Spleen (tissue), 13 donors: ENCODE measurements at places on chromosomes 3 and 15.
A peak's percentile ranks its signal among the peaks of the same experiment; 100 is the strongest.

DNA sequence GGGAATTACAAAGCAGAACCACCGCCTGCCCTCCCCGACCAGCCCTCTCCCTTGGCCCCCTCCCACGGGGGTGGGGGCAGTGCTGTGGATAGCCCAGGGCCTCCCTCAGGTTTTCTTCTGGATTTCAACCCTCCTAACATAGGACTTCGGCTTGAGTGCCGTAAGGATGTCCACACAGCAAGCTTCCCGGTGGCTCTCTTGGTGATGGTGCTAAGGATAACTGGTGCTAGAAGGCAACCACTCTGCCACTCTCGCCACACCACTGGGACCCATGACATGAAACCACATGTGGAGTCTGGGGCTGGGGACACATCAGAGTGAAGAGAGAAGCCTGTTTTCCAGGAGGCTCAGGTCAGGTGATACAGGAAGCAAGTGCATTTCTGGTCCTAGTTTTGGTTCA is 35.4 kb downstream of the SCN5A start:
- no peak overlapping the region for H3K27ac ChIP-seq
- no peaks in the 10 kb centered on the region for H3K27me3 ChIP-seq
- no peaks in the 10 kb centered on the region for H3K4me1 ChIP-seq
- DNase-seq, result peak; percentile 24
- H3K4me3 ChIP-seq, result no peak overlapping the region

DNA sequence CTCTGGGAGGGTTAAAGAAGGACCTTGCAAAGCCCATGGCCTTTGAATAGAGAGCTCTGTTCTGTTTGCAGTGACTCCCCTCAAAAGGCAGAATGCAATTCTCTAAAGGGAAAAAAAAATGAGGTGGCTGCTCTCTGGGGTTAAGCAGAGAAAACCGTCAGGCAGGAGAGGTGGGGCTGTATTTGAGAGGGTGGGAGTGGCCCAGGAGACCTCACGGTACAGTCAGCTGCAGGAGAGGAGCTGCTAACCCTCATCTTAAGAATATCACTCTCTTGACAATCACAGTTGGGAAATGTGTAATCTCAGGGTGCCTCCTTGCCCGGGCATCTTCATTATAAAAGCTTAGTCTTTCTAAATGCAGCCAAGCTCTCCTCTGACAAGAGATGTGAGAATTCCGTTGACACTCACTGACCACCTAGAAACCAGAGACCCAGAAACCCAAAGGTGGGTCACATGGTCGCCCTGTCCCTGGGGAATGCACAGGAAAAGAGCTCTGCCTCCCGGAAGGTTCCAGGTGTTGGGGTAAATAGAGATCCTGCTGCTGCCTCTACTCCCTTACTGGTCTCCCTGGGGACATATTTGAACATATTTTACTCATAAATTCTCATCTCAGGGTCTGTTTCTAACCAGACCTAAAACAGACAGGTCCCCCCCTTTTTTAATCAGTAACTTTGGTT is 159.1 kb upstream of the CTDSPL start:
- no peaks in the 10 kb centered on the region for H3K4me1 ChIP-seq
- no peak overlapping the region for H3K4me3 ChIP-seq
- peaks cover 3% of the 10 kb centered on the region for H3K27me3 ChIP-seq

GRCh38 chr15:71685420-71685993 is 124.8 kb upstream of the NR2E3 start:
- no peak overlapping the region for H3K27ac ChIP-seq
- no peaks in the 10 kb centered on the region for H3K36me3 ChIP-seq
- no peaks in the 10 kb centered on the region for H3K27me3 ChIP-seq
- no peaks in the 10 kb centered on the region for H3K4me1 ChIP-seq

GRCh38 chr15:100383302-100384107 is 41.7 kb upstream of the ADAMTS17 start:
- no peak for DNase-seq
- no peaks in the 10 kb centered on the region for H3K27me3 ChIP-seq

- H3K4me1 ChIP-seq, result peaks cover 3% of the 10 kb centered on the region
- no peak overlapping the region for H3K27ac ChIP-seq
- no peak for DNase-seq
- H3K4me3 ChIP-seq, result no peak overlapping the region
Observed at GRCh38 chr3:16063603-16064002, 110.9 kb upstream of the GALNT15 start.

DNA sequence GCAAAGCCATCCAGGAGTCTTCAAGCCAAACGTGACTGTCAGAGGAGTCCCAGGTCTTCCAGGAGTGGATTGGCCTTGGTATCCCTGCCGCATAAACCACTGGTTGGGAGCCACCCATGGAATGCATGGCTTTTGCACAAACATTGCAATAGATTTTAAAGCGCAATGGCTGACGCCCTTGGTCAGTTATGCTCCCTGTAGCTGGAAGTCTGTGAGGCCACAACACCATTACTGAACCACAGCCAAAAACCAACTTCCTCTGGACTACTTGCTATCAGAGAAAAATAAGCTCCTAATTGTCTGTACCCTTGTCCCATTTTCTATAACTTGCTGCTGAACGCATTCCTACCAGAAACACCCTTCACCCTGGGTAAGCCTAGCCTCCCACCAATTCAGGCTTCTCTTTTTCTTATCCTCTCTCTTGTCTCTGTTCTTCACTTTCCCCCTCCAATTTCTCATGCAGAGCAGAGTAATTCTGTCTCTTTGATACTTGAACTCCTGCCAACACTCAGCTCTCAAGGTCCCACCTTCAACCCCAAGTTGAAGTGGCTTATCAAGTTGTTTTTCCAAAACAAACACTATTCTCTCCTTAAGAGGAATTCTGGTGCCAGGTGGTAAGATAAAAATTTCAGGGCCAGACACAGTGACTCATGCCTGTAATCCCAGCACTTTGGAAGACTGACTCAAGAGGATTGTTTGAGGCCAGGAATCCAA is 176.4 kb upstream of the UBE2E1 start:
- H3K27ac ChIP-seq, result no peak overlapping the region
- no peak for DNase-seq
- no peaks in the 10 kb centered on the region for H3K4me1 ChIP-seq
- no peak overlapping the region for H3K4me3 ChIP-seq
- H3K27me3 ChIP-seq, result no peaks in the 10 kb centered on the region
- no peaks in the 10 kb centered on the region for H3K36me3 ChIP-seq

DNA sequence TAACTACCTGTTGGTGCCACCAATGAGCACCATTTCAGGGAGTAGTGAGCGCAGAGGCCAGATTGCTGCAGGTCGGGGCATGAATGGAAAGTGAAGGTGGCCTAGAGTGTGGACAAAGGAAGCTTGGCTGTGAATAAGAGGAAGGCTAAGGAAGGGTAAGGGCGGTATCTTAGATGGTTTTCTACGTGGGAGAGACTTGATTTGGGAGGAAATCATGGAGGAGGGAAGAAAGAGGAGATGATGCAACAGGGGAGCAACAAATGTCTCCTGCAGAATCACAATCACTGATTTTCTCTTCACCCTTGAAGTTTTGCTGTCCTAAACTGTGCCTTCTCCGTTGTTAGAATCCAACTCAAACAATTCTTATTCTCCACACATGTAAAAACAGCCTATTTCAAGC is 21.8 kb downstream of the NME9 start:
- no peaks in the 10 kb centered on the region for H3K27me3 ChIP-seq
- H3K4me3 ChIP-seq, result no peak overlapping the region
- DNase-seq, result no peak
- H3K36me3 ChIP-seq, result no peaks in the 10 kb centered on the region
- H3K27ac ChIP-seq, result no peak overlapping the region

DNA sequence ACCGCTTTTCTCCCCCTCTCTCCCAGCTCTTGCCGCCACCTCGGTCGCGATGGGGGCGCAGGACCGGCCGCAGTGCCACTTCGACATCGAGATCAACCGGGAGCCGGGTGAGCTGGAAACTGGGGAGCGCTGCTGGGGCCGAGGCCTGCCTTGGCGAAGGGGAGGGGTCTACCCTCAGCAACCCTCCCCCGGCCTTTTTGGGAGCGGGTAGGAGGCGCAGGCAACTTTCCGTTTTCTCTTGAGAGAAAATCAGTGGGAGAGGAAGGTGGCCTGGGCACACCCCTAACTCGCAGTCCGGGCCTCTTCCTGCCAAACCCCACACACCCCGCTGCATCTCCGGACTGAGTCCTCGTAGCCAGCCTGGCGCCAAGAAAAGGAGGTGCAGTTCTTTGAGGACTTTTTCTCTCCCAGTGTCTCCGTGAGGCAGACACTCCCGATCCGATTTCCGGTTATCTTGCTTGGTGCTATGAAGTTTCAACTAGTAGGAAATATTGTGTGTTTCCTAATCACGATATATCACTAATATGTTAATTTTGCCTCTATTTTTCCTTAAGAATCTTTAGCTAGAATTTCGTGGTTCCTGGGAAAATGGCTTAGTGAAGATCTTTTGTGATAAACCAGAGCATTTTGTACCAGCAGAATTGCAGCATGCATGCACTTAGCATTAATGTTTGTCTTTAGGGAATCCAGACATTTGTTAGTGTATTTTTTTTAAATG is 631 bp downstream of the NKTR start:
- peak overlapping the region; percentile 95 for H3K27ac ChIP-seq
- no peaks in the 10 kb centered on the region for H3K36me3 ChIP-seq
- peak overlapping the region; percentile 85 for H3K4me3 ChIP-seq
- DNase-seq, result no peak

DNA sequence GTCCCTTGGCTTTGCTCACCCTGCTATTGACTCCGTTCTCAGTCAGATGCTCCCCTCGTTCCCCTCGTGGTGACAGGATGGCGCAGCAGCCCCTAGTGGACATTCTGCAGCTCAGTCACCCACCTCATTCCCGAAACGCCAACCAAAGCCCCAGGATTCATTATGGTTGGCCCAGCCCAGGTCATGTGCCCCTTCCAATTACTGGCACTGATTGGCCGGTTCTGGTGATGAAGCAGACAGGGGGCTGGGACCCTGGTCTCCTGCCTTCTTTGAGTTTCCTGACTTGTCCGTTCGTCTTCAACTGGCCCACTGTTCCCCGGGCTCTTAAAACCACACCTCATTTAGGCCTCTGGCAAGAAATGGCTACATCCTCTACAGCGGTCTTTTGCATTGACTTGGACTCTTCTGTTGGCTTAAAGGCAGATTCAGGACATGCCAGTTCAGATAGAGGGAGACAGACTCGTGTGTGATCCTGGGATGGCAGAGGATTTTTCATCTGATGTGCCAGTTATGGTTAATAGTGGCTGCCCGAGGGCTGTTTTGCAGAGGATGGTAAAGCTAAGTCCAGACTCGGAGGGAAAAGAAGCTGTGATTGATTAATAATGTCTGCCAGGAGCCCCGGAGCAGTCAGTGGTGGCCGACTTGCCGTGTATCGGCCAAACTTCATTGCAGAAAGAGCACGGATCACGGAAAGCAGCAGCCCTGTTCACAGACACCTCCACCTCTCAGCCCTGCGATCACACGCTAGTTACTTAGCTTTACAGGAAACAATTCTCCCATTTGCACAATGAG is 37.8 kb downstream of the LSM3 start:
- H3K36me3 ChIP-seq, result no peaks in the 10 kb centered on the region
- H3K4me3 ChIP-seq, result peak overlapping the region; percentile 52
- H3K27ac ChIP-seq, result peak overlapping the region; percentile 78

GRCh38 chr3:196047391-196048030 is 34.4 kb downstream of the TFRC start:
- no peak overlapping the region for H3K27ac ChIP-seq
- peaks cover 37% of the 10 kb centered on the region for H3K36me3 ChIP-seq
- no peaks in the 10 kb centered on the region for H3K4me1 ChIP-seq
- H3K4me3 ChIP-seq, result no peak overlapping the region
- DNase-seq, result no peak

- peaks cover 15% of the 10 kb centered on the region for H3K4me1 ChIP-seq
- no peak overlapping the region for H3K27ac ChIP-seq
- no peaks in the 10 kb centered on the region for H3K27me3 ChIP-seq
- no peak overlapping the region for H3K4me3 ChIP-seq
Observed at GRCh38 chr15:68620721-68621527, 42.1 kb downstream of the CORO2B start.

DNA sequence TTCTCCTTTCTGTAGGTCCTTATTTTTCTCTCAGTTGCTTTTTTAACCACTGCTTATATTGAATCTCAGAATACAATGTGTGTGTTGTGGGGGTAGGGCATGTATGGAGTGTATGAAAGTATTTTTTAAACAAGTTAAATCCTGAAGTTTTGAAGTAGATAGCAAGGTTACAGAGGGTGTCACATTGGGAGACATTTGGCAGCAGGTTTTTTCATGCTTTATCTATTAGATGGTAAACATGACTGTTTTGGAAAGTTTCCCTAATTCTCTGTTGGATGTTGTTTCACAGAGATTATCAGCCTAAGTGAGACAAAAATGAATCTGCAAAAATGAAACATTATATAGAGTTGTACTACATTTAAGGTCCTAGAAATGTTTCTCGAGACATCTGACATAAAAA is 190.6 kb upstream of the ARPP21 start:
- no peaks in the 10 kb centered on the region for H3K36me3 ChIP-seq
- no peaks in the 10 kb centered on the region for H3K27me3 ChIP-seq
- no peak for DNase-seq
- no peak overlapping the region for H3K27ac ChIP-seq
- H3K4me1 ChIP-seq, result no peaks in the 10 kb centered on the region

GRCh38 chr3:42701371-42702065 is 1.1 kb downstream of the HHATL start:
- H3K36me3 ChIP-seq, result no peaks in the 10 kb centered on the region
- peak; percentile 77 for DNase-seq
- no peak overlapping the region for H3K4me3 ChIP-seq
- H3K4me1 ChIP-seq, result peaks cover 6% of the 10 kb centered on the region

GRCh38 chr3:103167850-103168249 is 733.0 kb downstream of the ZPLD1 start:
- no peaks in the 10 kb centered on the region for H3K36me3 ChIP-seq
- no peak overlapping the region for H3K27ac ChIP-seq
- DNase-seq, result no peak
- H3K4me1 ChIP-seq, result no peaks in the 10 kb centered on the region
- H3K4me3 ChIP-seq, result no peak overlapping the region
- no peaks in the 10 kb centered on the region for H3K27me3 ChIP-seq

GRCh38 chr3:10949197-10949596 is 43.4 kb upstream of the SLC6A1 start:
- no peaks in the 10 kb centered on the region for H3K36me3 ChIP-seq
- H3K4me3 ChIP-seq, result no peak overlapping the region
- no peak overlapping the region for H3K27ac ChIP-seq
- H3K4me1 ChIP-seq, result no peaks in the 10 kb centered on the region
- H3K27me3 ChIP-seq, result no peaks in the 10 kb centered on the region

DNA sequence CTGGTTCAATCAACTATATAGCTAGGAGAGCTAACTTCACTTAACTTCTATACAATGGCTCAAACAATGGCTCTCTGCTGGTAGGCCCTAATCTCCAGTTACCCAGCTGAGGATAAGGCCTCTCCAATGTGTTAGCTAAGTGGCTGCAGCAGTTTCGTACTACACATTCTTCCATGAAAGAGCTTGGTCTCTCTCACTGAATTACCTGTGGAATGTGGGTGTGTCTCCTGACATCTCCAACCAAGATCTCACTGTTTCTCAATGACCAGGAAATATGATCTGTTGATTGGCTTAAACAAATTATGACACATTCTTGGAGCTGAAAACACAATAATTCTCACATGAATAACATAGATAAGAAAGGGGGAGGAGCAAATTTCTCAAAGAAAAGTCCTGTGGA is 169.8 kb upstream of the ROBO1 start:
- no peaks in the 10 kb centered on the region for H3K27me3 ChIP-seq
- no peak overlapping the region for H3K27ac ChIP-seq
- H3K4me1 ChIP-seq, result no peaks in the 10 kb centered on the region
- no peak overlapping the region for H3K4me3 ChIP-seq
- no peaks in the 10 kb centered on the region for H3K36me3 ChIP-seq

- peaks cover 4% of the 10 kb centered on the region for H3K36me3 ChIP-seq
- no peak overlapping the region for H3K27ac ChIP-seq
- DNase-seq, result no peak
- H3K27me3 ChIP-seq, result no peaks in the 10 kb centered on the region
- no peak overlapping the region for H3K4me3 ChIP-seq
- H3K4me1 ChIP-seq, result no peaks in the 10 kb centered on the region
Observed at GRCh38 chr3:4454142-4454541, 12.9 kb downstream of the SUMF1 start.
